NT2/D1 (cell line): ENCODE measurements at places on chromosomes 1 and 21.
A peak's percentile ranks its signal among the peaks of the same experiment; 100 is the strongest.

- DNase-seq: no peak
Measured at GRCh38 chr1:214542275-214543199, 8.9 kb downstream of the PTPN14 start.

- no peak for DNase-seq
Measured at GRCh38 chr1:36533897-36534296, 51.2 kb upstream of the CSF3R start.

DNA sequence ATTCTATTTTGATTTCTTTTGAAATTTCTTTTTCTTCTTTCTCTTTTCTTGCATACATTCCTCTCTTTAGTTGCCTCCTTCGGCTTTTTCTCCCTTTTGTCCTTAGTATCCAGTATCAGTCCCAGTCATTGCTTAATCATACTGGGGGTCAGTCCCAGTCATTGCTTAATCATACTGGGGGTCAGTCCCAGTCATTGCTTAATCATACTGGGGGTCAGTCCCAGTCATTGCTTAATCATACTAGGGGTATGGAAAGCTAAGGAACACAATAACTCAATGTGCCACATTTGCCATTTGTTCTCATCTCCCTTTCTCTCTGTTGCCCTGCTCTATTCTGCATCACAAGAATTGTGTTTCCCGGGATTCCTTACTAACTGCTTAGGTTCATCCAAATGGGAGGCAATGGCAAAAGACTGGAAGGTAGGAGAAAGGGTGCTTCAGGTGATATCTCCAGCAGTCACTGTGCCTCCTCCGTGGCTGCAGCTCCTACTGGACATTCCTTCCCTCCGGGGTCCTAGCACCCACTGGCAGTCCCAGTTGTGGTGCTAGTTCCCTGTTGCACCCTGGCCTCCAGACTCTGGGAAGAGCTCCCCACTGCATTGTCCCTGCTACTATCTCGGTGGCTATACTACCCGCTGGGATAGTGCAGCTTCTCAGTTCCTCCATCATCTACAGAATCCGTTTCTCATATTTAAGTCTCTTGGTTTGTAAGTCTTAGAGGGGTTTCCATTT is 32.6 kb upstream of the LAMC1 start:
- no peak for DNase-seq

DNA sequence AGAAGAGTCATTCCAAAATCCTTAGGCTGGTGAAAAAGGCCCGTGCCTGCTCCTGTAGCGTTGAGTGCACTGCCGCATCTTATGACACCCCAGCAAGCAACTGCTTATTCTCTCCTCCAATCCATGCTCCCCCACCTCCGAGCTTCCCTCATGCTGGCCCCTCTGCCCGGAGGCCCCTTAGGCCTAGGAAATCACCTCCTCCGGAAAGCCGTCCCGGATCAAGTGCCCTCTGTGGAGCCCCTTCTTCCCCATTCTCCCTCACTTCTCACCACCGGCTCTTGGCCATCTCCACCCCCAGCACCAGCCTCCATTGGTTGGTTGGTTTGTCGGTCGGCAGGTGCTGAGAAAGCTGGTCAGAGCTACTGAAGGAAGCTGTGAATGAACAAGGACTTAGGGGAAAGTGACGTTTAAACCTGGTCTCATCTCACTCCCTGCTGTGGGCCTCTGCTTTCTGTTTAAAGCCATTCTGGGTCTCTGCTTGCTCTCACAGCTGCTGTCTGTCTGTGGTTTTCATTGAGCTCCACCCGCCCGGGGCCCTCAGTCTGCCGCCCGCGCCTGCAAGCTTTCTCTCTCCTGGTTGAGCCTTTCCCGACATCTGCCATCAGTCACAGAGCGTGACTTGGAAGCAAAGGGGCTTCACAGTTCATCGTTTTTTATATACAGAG is 122.2 kb downstream of the KCNN3 start:
- no peak for DNase-seq

GRCh38 chr1:56495538-56495937 is 83.8 kb downstream of the PLPP3 start:
- DNase-seq: no peak

DNA sequence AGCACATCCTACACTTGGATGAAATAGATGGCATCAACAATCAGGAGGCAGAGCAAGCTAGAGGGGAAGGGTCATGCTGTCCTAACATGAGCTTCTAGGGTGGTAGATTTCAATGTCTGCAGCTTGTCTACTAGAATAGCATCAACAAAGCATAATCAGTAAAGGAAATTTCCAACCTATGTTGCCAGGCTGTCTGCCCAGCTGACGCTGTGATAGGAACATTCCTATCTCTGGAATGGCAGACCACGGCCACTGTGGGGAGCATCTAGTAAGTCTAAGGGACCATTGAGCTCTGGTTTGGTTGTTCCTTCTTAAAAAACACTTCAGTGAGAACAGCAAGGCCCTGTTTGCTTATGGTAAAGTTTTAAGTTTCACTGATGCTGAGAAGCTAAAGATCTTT is 206.8 kb downstream of the PAPPA2 start:
- DNase-seq: no peak

DNA sequence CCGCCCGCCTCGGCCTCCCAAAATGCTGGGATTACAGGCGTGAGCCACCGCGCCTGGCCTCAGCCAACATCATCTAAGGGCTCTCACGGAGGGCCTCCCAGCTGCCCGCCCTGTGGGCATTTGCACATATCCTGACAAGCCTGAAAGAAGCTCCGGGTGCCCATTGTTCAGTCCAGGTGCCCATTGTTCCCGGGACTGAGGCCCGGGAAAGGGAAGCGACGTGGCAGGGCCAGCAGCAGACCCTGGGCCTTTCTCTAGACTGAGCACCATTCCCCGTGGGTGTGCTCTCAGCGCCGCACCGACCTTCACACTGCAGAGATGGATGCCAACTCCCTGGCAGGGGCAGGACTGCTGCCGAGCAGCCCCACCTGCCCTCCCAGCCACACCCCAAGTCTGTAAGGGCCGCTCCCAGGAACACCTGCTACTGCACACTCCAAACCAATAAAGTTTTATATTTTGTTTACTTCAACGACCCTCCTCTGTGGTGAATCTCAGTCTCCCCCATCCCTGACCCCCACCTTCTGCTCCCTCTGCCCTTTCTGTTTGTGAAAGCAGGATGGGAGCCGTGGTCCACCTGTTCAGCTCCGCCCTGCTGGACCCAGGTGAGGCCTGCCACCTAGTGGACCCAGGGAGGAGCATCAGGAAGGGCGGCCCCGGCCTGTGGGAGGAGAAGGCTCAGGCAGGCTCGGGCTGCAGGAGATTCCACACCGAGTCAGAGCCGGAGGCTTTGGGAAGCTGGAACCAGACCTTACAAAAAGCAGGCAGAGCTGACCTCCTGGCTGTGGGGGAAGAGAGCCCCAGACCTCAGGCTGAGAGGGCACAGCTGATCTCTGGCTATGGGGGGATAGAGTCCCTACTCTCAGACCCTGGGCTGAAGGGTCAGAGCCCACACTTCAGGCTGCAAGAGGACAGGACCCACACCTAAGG is 1.1 kb upstream of the TMEM82 start:
- peak; percentile 60 for DNase-seq

GRCh38 chr1:71081697-71082080 is 854 bp upstream of the ZRANB2 start:
- DNase-seq: no peak

- no peak for DNase-seq
Measured at GRCh38 chr1:13469343-13469742, 44.5 kb downstream of the LRRC38 start.

DNA sequence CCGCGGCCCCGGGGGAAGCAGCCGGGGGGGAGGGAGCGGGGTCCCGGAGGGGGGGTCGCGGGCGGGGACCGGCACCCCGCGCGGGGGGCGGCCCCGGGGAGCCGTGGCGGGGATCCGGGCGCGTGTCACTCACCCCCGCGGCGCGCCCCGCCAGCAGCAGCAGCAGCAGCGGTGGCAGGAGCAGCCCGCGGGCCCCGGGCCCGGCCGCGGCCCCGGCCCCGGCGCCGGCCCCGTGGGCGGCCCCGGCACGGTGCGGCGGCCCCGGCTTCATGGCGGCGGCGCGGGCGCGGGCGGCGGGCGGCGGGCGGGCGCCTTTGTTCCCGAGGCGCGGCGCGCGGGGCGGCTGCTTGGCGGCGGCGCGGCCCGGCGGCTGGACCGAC is 252 bp downstream of the SDC3 start:
- DNase-seq: no peak

DNA sequence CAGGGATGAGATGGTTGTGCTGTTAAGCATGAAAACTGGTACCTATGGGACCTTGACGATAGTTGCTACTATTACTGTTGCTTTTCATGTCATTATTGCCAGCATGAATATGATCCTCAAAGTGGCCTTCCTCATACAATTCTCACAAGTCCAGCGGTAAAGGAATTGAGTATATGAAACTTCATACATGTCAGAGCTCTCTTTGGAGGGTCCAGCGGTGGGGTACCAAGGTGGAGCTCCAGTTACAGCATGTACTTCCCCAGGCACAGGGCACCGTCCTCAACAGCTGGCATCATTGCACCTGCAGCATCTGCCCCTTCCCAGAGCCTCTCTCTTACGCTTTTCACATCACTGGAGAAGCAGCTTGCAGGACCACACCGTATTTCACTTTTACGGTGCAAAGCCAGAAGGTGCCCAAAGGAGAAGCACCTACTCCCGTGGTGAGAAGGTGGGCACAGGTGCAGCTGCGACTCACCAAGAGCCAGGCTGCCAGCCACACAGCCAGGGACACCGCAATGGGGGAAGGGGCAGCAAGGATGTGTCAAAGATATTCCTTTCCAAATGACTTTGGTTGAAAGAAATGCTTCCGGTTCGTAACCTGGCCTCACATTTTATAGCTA is 166.4 kb upstream of the IRF2BP2 start:
- no peak for DNase-seq

DNA sequence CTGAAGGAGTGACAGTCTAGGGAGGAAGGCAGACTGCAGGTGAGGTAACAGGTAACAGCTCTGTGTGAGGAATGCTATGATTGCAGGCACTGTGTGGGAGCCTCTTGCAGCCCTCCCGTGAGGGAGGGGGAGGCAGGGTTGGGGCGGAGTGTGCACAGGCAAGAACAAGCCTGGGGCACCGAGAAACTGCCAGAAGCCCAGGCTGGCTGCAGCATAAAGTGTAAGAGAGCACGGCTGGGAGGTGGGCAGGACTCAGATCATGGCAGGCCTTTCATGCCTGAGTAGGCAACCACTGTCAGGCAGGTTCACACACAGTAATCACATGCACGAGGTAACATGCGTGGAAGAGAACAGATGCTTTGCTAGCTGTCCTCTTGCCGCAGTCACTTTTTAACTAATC is 11.3 kb upstream of the RHEX start:
- no peak for DNase-seq

GRCh38 chr1:174550296-174550695 is 102.5 kb downstream of the GPR52 start:
- no peak for DNase-seq

GRCh38 chr1:37730376-37730775 is 34.5 kb downstream of the EPHA10 start:
- DNase-seq: no peak

DNA sequence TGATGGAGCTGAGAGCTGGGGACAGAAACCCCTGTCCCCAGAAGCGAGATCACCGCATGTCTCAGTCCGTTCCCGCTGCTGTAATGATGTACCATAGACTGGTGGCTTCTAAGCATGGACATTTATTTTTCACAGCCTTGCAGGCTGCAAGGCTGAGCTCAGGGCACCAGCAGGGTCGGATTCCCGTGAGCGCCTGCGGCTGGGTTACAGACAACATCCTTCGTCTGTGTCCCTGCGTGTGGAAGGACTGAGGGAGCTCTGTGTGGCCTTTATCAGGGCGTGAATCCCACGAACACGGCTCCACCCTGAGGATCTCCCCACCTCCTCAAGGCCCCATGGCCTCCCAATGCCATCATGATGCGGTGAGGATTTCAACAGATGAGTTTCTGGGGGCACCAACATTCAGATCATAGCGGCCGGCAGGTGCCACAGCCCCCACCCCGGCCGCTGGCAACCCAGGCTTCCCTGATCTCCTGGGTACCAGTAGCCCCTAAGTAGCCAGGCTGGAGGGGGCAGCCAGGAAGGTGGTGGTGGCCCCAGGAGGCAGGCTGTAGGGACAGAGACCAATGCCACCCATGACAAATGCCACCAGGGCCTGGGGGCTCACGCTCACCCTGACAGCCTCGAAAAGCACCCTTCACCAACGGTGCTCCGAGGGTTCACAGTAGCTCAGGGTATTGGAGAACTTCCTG is 104.4 kb downstream of the CRYAA start:
- no peak for DNase-seq

GRCh38 chr1:27569506-27570291 is 34.2 kb downstream of the AHDC1 start:
- DNase-seq: no peak

- no peak for DNase-seq
Measured at GRCh38 chr1:204498981-204499380, 4.4 kb upstream of the PIK3C2B start.

DNA sequence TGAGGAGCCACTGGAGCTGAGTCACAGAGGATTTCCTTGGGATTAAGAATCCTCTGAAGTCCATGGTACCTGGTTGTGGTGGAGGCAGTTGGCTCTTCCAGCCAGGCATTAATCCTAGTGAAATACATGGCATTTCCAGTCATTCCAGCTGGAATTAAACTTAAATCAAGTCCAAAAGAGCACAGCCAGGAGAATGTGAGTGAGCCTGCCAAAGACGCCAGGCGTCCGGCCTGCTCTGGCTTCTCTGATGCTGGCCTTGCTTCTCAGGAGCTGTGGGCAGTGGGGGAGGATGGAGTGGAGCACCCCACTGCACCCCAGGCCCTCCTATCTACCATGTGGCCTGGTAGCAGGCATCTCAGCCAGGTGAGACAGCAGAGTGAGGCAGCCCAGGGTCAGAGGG is 23.4 kb upstream of the TENT5C start:
- DNase-seq: no peak

GRCh38 chr1:203098914-203099520 is 13.2 kb upstream of the MYOG start:
- DNase-seq: no peak
